ENCODE measurements at places on chromosomes 12 and 14.

DNA sequence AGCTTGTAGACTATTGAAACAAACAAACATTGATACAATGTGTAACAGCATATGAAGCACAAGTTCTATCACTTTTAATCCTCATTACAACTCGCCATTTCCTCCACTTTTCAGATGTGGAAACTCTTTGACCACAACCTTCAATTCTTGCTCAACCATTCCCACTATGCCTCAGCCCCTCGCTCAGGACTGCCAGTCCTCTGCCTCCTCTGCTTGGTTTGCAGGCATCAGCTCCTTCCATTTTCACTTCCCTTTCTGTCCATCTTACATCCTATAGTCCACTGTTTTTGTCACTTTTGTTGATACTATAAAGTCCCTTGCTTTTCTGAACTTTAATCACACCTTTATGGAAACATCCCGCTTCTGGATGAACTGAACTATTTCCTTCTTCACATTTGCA lies 28.2 kb upstream of the CD27 start:
- DNase-seq, result no peak

- no peak for DNase-seq
Measured at GRCh38 chr12:62660756-62661155, 194.1 kb downstream of the MON2 start.

GRCh38 chr14:54488646-54489317 lies at the start of gene GMFB:
TSS of gene GMFB (minus strand) at chr14:54488980. CDS start at chr14:54488927, 53 bp downstream.
- peak; percentile 57 for DNase-seq

GRCh38 chr12:109702111-109702841 lies 11.3 kb upstream of the FAM222A start:
- DNase-seq, result no peak

DNA sequence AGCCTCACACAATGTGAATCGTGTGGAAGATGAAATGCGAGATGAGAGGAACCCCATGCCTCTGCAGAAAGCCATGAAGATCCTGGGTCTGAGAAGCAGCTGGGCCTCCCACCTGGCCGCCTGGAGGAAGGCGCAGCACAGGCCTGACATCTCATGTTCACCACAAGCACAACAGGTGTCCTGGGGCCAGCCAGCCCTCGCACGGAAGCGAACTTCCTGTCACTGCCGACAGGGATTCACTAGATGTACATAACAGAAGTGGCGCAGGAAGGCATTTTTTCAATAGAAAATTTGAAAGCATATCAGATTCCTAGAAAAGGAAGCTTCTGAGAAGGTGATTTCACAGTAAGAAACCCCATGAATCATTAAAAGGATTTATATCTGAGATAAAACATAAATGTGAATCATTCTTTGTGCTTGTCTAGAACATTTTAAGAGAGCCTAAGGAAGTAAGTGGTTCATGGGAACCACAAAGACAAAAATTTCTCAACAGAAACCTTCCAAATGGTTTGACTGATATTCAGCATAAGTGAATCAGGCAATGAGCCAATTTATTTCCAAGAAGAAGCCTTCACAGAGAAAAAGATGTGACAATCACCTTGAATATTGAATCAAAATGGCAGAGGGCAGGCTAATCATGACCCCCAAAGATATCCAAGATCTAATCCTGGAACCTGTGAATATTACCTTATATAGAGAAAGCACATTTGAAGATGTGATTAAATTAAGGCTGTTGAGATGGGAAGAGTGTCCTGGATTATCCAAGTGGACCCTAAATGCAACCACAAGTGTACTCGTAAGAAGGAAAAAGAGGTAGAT lies 311.9 kb downstream of the DUSP6 start:
- DNase-seq, result no peak

GRCh38 chr12:82760423-82760822 lies 73.7 kb downstream of the TMTC2 start:
- DNase-seq, result no peak

- no peak for DNase-seq
Measured at GRCh38 chr14:74910556-74910955, 12.5 kb downstream of the RPS6KL1 start.

GRCh38 chr12:107277855-107278254 lies 184.5 kb upstream of the CRY1 start:
- DNase-seq, result no peak

- DNase-seq, result no peak
Measured at GRCh38 chr12:119609358-119609757, 15.8 kb downstream of the TMEM233 start.

GRCh38 chr12:98758331-98758730 lies 113.2 kb downstream of the APAF1 start:
- no peak for DNase-seq

DNA sequence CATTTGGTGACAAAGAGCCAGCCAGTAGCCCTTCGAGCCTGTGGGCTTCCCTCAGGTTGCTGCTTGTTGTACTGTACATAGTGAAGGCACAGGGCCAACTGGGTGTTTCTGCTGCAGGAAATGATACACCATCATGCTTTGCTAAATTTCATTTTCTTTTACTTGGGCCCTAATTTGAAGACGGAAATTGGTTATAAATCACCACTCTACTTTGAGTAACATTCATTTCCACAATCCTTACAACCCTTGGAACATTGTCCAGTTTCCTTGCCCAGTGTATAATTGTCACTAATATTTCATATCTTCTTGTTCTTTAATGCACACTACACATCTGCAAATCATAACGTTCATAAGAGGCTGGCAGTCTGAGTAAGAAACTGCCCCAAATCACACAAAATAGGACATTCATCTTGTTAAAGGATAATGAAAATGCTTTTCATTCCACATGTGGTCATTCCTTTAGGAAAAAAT lies 30.2 kb downstream of the MSRB3 start:
- DNase-seq, result no peak

- no peak for DNase-seq
Measured at GRCh38 chr12:13817131-13817530, 164.3 kb downstream of the GRIN2B start.

DNA sequence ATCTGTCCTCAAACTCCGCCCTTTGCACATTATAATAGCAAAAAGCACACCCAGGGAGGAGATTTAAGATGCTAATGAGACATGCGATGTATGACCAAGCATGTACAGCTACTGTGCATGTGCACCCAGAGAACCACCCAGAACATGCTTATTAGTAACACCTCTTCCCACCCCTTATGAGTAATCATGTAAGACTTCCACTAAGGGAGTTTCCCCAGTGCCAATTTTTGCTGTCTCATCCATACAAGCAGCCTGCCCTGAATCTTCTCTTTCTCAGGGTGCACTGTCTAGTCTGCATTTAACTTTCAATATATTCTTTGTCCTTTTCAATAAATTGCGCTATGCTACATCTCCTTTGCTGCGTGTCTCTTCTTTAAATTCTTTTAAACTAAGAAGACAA lies 830.0 kb upstream of the NOVA1 start:
- no peak for DNase-seq

GRCh38 chr12:116459916-116460663 lies 99.1 kb upstream of the MAP1LC3B2 start:
- DNase-seq, result no peak

- DNase-seq, result no peak
Measured at GRCh38 chr14:38197784-38198335, 9.8 kb upstream of the SSTR1 start.

GRCh38 chr12:47721431-47721973 lies 3.8 kb downstream of the ENDOU start:
- DNase-seq, result no peak

DNA sequence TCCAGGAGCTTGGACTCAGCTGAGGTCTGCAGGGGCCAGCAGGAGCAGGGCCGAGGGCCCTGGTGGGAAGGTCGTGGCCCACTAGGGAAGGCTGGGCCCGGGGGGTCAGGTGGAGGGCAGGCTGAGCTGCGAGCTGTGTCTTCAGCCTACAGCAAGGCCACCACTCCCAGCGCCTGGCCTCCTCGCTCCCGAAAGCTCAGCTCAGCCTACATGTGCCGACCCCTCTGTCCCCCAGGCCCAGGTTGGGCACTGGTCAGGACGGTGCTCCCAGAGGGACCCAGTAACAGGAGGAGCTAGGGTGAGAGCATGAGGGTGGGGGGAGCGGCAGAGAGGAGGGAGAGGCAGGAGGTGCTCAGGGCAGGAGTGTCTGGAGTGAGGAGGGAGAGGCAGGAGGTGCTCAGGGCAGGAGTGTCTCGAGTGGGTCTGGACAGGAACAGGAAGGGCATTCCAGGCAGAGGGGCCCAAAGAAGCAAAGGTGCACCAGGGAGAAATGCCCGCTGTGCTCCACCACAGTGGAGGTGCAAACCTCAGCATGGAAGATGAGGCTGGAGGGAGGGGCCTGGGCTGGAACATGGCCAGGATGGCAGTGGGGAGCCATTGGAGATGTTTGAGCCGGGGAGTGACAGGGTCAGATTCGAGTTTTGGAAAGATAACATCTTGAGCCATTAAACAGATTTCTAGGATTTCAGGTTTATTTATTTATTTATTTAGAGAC lies 29.1 kb upstream of the GPR132 start:
- DNase-seq, result no peak
